ENCODE measurements at places on chromosomes 2 and 18.
A peak's percentile ranks its signal among the peaks of the same experiment; 100 is the strongest.

- peak; percentile 46 for DNase-seq
These were observed 74.7 kb downstream of the BMPR2 start for GRCh38 chr2:202450785-202451184.

GRCh38 chr2:96957244-96957643, 29.1 kb downstream of the FAM178B start:
- DNase-seq: no peak

DNA sequence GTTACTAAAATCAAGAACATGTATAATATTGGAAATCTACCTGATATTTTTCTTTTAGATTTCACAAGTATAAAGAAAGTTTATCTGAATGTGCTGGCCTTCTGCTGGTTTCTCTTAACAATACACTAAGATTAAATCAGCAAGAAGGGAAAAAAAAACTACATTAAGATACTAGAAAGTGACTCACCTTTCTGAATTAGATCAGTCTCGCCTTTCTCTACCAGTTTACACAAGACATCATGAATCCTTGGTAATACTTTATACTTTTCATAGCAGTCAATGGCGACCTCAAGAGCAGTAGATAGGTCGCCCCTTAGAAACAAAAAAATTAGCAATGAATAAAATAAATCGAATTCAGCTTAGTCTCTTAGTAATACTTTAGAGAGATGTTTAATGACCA, 61.2 kb downstream of the LRPPRC start:
- DNase-seq: no peak

- DNase-seq: no peak
These were observed 10.6 kb upstream of the BOK start for GRCh38 chr2:241547781-241548450.

- no peak for DNase-seq
These were observed 274.2 kb downstream of the DYSF start for GRCh38 chr2:71727562-71727961.

- peak; percentile 51 for DNase-seq
These were observed 286.5 kb upstream of the SYT4 start for GRCh38 chr18:43563780-43564179.

GRCh38 chr18:38170845-38171244, 605.2 kb upstream of the CELF4 start:
- no peak for DNase-seq

- no peak for DNase-seq
These were observed 188.5 kb downstream of the EIPR1 start for GRCh38 chr2:3189076-3189591.

DNA sequence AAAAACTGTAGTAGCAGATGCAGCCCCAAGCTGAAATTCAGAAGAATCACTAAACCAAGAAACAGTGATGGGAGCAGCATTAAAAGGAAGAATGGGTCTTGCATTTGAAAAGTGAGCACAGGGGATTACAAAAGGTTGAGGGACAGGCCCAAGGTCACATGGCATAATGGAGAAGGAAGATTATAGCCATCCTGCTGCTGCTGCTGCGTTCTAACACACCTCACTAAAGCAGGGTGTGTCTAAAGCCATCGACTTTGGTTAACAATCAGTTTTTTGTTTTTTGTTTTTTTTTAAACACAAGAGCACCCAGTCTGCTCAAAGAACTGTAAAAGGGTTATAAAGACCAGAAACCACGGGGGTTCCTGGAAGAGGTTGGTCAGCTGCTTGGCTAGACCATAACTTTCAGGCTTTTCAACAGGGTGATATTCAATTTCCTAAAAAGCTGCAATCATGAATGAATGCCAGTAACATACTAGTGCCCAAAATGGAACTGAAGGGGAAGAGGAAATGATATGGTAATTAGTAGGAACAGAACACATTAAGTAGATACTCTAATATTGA, 102.6 kb downstream of the MYO5B start:
- DNase-seq: no peak

GRCh38 chr2:51304311-51304710, 272.4 kb upstream of the NRXN1 start:
- no peak for DNase-seq

DNA sequence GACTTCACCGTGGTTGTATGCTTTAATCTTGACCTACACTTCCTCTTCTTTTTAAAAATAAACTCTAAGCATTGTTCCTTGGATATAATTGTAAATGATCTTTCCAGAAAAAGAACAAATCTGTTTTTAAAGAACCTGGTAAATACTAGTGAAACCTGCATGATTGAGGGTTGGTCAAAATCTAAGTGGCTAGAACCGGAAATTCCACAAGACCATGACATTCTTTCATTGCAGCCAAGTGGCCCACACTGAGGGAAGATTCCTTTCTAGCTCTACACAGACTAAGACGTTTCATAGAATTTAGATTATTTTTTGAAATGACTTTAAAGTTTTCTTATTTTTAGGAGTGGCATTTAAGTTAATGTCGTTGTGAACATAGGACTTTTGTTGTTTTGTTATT, 356.7 kb downstream of the NYAP2 start:
- DNase-seq: no peak

DNA sequence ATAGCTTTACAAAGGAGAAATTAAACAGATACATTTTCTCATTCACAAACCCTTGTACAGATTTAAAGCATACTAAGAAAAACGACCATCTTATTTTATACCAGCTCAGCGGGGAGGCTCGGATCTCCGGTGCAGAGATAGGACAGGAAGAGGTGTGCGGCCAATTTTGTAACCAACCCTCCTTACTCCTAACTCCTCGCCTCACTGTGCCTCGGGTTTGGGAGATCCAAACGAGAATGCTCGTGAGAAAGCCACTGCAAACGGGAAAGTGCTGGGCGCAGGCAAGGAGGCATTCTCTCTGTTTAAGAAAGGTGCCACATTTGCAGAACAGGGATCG, 1.2 kb downstream of the KDSR start:
- no peak for DNase-seq

DNA sequence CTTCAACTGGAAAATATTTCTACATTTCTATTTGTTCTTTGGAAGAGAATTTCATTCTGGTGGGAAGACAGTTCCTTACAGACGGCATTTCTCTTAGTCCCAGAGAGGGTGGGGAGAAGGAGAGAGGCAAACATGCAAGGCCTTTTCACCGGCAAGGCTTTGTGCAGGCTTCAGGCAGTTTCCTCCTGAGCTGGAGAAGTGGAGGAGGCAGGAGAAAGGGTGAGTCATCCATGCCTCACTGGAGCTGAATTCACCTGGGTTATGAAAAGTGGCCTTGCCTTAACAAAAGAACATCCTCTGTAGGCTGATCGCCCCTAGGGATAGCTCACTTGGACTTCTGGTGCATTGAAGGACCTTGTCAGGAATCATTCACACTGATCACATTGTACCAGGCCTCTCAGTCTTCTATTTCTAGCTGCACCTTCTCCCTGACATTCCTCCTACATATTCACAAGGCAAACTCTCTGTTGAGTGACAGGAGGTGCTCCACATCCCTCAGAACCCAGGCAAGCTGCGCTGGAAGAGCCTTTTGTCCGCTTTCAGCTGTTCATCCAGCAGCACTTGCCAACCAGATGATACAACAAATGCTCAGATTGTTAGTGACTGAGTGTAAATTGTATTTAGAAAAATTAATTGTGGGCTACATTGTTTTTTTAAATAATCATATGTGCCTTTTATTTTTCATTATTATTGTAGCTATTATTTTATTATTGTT, 796.1 kb downstream of the DCDC2C start:
- no peak for DNase-seq

GRCh38 chr2:16613539-16614011, 52.1 kb downstream of the CYRIA start:
- DNase-seq: no peak

GRCh38 chr2:32838418-32838817, 108.3 kb upstream of the LTBP1 start:
- DNase-seq: no peak

- DNase-seq: peak; percentile 81
These were observed 172.5 kb downstream of the AGAP1 start for GRCh38 chr2:235666213-235666781.

DNA sequence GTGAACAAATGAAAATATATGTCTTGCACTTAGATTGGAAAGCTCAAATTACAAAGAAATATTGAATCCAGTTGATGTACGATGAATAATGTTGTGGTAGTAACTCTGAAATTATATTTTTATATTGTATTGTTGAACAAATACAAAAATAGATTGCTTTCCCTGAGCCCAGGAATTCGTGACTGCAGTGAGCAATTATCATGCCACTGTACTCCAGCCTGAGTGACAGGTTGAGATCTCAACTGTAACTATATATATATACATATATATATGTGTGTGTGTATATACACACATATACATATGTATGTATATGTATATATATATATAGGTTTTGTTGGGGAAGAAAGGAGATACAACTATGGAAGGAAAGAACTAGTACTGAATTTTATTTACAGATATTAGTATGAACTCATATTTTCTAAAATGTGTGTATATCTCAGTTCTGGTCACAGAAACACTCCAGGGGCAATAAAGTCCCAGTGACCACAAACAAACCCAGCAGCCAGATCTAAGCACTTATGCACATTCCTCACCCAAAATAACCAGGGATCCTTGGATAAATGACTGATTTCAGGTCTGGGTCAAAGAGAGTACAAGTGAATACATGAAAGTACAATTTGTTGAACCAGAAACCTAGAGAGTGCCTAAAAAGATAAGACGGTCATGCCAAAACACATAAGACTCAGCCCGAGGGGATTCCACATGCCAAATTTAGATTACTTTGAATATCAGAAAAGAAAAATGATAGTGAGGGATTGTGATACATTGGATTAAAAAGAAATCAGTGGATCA, 146.3 kb downstream of the TMX3 start:
- DNase-seq: no peak

DNA sequence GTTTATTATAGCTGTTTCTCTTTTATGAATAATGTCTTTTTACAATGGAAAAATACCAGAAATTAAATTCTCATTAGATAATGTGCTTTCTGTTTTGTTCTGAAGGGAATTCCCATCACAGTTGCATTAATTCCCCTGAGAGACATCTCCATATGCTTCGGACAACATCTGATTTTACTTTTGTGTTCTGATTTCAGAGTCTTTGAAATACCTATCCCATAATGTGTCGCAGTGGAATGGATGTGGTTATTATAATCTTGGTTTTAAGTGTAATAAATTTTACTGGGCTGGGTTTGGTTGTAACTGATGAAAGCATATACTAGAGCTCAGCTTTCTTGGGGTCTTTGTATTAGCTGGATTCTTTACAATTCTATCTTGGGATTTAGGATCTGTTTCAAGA, 12.5 kb downstream of the SPTBN1 start:
- DNase-seq: no peak

DNA sequence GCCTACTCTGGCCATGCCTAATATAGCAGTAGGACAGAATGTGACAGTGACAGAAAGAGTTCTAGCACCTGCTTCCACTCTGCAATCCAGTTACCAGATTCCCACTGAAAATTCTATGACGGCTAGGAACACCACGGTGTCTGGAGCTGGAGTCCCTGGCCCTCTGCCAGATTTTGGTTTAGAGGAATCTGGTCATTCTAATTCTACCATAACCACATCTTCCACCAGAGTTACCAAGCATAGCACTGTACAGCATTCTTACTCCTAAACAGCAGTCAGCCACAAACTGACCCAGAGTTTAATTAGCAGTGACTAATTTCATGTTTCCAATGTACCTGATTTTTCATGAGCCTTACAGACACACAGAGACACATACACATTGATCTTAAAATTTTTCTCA, 45.2 kb upstream of the TTR start:
- DNase-seq: no peak

- no peak for DNase-seq
These were observed 7.6 kb downstream of the ESPNL start for GRCh38 chr2:238107525-238108422.

- no peak for DNase-seq
These were observed 478.2 kb downstream of the PTPRM start for GRCh38 chr18:8045160-8045883.

DNA sequence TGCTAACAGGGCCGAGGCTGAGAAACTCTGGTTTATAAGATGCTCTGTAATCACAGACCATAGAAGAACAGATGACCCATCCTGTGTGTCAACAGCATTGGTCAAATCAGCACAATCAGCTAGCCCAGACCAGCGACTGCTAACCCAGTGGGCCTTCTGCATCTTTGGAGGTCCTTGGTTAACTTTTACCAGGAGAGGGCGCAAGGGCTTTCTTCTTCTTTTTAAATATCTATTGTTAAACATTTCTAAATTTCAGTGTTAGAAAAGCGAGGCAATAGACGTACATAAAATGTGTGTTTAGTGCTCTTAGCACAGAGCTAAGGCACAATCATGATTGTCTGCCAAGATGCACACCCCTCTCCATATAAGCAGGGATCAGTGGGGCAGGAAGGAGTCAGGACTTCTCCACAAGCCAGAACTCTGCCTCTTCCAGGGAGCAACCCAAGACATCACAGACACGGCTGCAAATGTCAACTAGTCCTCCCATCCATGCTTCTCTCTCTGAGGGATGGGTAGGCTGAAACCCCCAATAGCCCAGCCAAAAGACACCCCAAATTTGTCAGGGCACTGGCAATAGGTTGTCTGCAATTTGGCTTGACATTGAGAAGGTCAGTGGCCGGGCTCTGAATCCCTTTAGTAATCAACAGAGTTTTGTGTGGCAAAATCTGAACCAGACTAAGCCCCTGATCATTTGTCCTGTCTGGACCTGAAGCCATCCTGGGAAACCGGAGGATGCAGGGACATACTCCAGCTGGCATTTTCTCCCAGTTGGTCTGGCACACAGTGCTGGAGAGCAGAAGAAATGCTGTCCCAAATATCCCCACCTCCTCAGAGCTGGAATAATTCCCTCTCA, 188.2 kb downstream of the BCL2 start:
- no peak for DNase-seq

DNA sequence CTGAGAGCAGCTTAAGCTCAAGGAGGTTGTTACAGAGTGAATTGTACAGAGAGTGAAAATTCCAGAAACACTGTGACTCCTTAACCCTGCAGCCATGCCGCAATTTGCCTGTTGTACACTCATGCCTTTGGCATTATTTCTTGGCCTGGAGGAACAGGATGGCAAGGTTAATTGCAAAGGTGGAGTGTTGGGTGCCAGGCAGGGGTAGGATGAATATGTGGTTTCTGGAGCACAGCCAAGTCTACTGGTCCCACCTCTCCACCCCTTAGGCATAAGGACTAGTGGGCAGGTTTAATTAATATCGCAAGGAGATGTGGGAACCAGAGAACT, 250.2 kb downstream of the LRRTM1 start:
- no peak for DNase-seq

DNA sequence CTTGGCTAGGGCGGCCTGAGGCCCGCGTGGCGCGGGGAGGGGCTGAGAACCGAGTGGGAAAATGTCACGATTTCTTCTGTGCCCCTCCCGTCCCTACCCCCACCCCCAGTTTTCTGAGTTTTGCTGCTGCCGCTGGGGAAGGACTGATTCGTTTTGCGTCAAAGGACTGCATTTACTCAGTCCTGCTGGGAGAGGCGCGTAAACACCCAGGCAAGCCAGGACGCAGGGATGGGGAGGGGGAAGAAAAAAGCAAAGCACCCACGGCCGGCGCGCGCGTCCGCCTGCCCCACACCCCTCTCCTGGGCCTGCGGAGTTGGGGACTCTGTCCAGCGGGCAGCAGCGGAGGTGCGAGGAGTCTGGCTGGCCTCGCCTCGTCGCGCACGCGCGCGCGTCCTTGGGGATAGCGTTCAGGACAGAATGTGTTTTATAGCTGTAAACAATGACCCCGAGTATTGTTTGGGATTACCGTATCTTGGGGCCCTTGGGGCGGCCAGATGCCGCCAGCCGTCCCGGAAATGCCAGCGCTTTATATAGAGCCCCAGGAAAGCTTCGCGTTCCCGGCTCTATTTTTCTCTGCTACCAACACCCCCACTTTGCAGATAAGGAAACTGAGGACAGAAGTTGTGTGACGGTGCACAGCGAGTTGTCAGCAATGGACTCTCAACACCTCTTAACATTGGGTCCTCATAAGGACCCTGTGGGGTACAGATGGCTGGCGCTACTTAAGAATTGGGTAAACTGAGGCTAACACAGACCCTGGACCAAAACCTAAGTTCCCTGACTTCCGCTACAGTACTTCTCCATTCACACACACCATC, 1.7 kb upstream of the FOSL2 start:
- DNase-seq: no peak
